ENCODE measurements at places on chromosomes 1 and 21. TPM values are rescaled to one million over a fixed set of nuclear protein-coding genes. Genes with fewer than 3 reads are reported as not detected.

Gene OR6N1
- not detected for total RNA-seq

Gene ROR1
- total RNA-seq = 4.2 TPM

DNA sequence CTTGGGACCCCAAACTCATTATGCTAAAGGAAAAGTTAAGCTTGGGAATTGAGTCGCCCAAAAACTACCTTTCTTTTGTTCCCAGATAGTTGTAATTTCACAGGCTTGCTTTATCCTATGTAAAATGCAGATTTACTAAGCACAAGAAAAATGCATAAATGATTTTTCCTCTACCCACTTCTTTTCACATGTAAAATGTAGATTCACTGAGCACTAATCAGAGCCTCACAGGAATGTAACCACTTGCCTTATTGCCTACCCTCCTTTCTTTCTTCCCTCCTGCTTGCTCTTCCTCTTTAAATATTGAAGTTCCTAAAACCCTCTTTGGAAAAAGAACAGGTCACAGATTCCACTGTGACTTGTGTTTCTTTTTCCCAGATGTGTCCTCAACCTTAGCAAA, 18.3 kb downstream of the CAPN8 start:
- no peak for DNase-seq
- H3K27me3 ChIP-seq = no peaks in the 10 kb centered on the region
- no peaks in the 10 kb centered on the region for H3K36me3 ChIP-seq
- H3K4me1 ChIP-seq = peaks cover 19% of the 10 kb centered on the region

- no peak for DNase-seq
- H3K27ac ChIP-seq = no peak overlapping the region
- H3K36me3 ChIP-seq = no peaks in the 10 kb centered on the region
- no peaks in the 10 kb centered on the region for H3K4me1 ChIP-seq
Observed at GRCh38 chr1:53285969-53286760, 41.7 kb downstream of the LRP8 start.

Gene C1QB
- 79.7 TPM for total RNA-seq

Gene CFHR1
- 1.6 TPM for total RNA-seq

Gene MNDA
- total RNA-seq = 2.7 TPM

DNA sequence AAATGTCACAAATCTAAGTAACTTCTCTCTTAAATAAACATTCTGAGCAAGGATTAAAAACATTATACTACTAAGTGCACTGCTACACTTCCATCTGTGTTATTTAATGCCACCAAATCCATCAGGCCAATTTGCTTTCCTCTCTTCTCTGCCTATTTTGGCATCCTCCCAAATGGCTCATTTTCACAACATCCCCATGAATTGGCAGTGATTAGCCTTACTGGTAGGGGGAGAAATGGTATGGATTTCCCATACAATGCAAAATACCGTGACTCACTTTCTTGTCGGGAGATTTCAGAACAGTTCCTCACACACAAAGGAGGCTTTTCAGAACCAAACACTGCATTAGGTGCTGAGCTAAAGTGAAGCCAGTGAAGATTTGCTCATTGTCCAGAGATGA, 195.7 kb downstream of the MIS18A start:
- H3K4me3 ChIP-seq = no peak overlapping the region
- no peak for DNase-seq
- H3K27ac ChIP-seq = no peak overlapping the region
- no peaks in the 10 kb centered on the region for H3K4me1 ChIP-seq

GRCh38 chr1:21255284-21255942, 34.9 kb downstream of the ECE1 start:
- no peaks in the 10 kb centered on the region for H3K27me3 ChIP-seq
- no peaks in the 10 kb centered on the region for H3K4me1 ChIP-seq
- DNase-seq = peak; percentile 38
- no peak overlapping the region for H3K27ac ChIP-seq
- no peaks in the 10 kb centered on the region for H3K36me3 ChIP-seq
- H3K4me3 ChIP-seq = no peak overlapping the region

Gene RNU1-3
- total RNA-seq = not detected

- H3K27me3 ChIP-seq = no peaks in the 10 kb centered on the region
- no peaks in the 10 kb centered on the region for H3K4me1 ChIP-seq
- H3K27ac ChIP-seq = no peak overlapping the region
- no peaks in the 10 kb centered on the region for H3K36me3 ChIP-seq
- no peak overlapping the region for H3K4me3 ChIP-seq
Observed at GRCh38 chr1:17874710-17875109, 119.6 kb downstream of the ACTL8 start.

DNA sequence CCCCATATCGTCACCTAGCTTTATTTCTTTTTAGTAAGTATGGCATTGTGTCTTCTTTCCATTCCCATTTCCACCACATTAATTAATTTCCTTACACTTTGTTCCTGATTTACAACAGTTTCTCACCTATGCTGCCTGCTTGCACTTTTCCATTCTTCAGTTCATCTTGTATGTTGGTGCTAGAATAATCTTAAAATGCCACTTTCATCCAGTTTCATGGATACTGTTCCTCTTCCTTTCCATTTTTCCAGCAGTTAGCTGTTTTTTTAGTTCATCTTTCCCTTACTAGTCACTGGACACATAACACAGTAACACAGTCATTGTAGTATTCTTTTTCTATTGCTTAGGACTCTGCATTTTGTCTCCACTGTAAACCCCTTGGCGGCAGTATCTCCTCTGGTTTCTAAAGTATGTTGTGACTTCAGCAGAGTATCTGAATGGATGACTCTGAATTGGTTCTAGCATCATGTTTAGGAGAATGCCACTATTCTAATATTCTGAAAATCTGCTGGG, 2.1 kb downstream of the CDC7 start:
- H3K27ac ChIP-seq = no peak overlapping the region
- H3K27me3 ChIP-seq = no peaks in the 10 kb centered on the region
- H3K4me3 ChIP-seq = no peak overlapping the region
- no peak for DNase-seq
- peaks cover 15% of the 10 kb centered on the region for H3K4me1 ChIP-seq

DNA sequence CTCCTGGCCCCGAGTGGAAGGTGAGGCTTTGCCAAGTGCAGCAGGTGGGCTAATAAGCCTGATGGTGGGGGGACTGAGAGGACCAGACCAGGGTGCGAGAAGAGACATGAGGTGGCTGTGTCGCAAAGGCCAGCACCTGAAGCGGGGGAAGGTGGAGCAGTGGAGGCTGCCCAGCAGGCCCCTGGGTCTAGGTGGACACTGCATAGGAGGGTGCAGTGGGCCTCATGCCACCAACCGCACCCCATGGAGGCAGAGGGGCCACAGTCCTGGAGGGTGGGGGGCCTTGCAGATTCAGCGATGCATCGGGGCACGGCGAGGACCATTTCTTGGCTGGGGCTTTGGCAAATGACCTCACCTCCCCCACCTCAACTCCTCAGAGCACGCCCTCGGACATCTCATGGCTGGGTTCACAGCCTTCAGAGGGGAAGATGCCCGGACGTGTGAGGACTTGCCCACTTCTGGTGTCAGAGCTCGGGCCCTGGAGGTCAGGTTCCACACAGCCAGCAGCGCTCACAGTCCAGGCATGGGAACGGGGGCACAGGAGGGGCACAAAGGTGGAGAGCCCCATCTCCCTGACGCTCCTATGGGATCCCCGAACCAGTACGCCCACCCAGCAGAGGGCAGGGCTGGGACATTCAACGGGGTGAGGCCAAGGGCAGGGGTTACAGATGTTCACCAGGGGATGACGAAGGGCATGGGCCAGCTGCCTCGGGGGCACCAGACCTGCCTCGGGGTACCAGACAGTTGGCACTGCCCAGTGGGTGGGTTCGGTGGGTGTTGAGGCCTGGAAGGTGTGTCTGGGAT, 35.4 kb downstream of the UBE2G2 start:
- no peak overlapping the region for H3K4me3 ChIP-seq
- no peaks in the 10 kb centered on the region for H3K36me3 ChIP-seq
- DNase-seq = no peak
- no peaks in the 10 kb centered on the region for H3K4me1 ChIP-seq
- H3K27me3 ChIP-seq = no peaks in the 10 kb centered on the region
- H3K27ac ChIP-seq = no peak overlapping the region

DNA sequence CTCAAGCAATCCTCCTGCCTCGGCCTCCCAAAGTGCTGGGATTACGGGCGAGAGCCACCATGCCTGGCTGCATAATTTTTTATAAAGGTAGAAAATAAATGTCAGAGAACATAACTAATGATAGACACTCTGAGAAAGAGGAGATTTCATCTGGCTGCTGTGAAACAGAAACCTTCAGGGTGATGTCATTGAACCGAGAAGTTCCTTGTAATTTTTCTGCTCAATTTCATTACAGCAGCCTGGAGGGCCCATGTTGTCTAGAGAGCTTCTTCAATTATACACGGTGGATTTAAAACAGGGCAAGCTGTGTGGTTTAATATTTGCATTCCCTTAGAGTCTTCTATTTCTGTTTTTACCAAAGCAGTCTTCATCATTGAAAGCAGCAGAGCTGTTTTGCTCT, 64.3 kb upstream of the MORC3 start:
- H3K27me3 ChIP-seq = no peaks in the 10 kb centered on the region
- DNase-seq = no peak
- peaks cover 8% of the 10 kb centered on the region for H3K4me1 ChIP-seq
- H3K36me3 ChIP-seq = no peaks in the 10 kb centered on the region

GRCh38 chr1:178575611-178576361, 62.9 kb downstream of the TEX35 start:
- no peak overlapping the region for H3K27ac ChIP-seq
- no peaks in the 10 kb centered on the region for H3K27me3 ChIP-seq
- H3K4me3 ChIP-seq = no peak overlapping the region
- no peaks in the 10 kb centered on the region for H3K36me3 ChIP-seq
- peaks cover 10% of the 10 kb centered on the region for H3K4me1 ChIP-seq
- no peak for DNase-seq

- H3K36me3 ChIP-seq = peaks cover 8% of the 10 kb centered on the region
- no peak overlapping the region for H3K27ac ChIP-seq
- H3K4me1 ChIP-seq = peaks cover 9% of the 10 kb centered on the region
- no peak for DNase-seq
- no peaks in the 10 kb centered on the region for H3K27me3 ChIP-seq
Observed at GRCh38 chr1:159030877-159031447, 21.3 kb downstream of the IFI16 start.

Gene ACTA1
- total RNA-seq = 35,934 TPM

- peak within 1 kb of the TSS; percentile 66 for H3K4me3 ChIP-seq
- H3K4me1 ChIP-seq = peaks cover 7% of the 10 kb centered on the region
- H3K27ac ChIP-seq = peak within 1 kb of the TSS; percentile 46
- peaks cover 2% of the 10 kb centered on the region for H3K36me3 ChIP-seq
- H3K27me3 ChIP-seq = peaks cover 37% of the 10 kb centered on the region
- no peak for DNase-seq
Observed at GRCh38 chr1:966135-966703, at the start of gene PLEKHN1. TSS of gene PLEKHN1 (plus strand) at chr1:966482. CDS start at chr1:966532, 50 bp downstream.

- no peak for DNase-seq
- H3K36me3 ChIP-seq = no peaks in the 10 kb centered on the region
- H3K27me3 ChIP-seq = no peaks in the 10 kb centered on the region
- H3K4me3 ChIP-seq = no peak overlapping the region
- no peak overlapping the region for H3K27ac ChIP-seq
- peaks cover 25% of the 10 kb centered on the region for H3K4me1 ChIP-seq
Observed at GRCh38 chr1:150692720-150693119, 4.2 kb downstream of the GOLPH3L start.

Data from gastrocnemius medialis (tissue), 4 donors.